Cardiac fibroblast (primary cell): ENCODE measurements at places on chromosomes 12 and 14.

- DNase-seq, result no peak
These were observed 494.5 kb downstream of the TMEM132D start for GRCh38 chr12:129409281-129409680.

DNA sequence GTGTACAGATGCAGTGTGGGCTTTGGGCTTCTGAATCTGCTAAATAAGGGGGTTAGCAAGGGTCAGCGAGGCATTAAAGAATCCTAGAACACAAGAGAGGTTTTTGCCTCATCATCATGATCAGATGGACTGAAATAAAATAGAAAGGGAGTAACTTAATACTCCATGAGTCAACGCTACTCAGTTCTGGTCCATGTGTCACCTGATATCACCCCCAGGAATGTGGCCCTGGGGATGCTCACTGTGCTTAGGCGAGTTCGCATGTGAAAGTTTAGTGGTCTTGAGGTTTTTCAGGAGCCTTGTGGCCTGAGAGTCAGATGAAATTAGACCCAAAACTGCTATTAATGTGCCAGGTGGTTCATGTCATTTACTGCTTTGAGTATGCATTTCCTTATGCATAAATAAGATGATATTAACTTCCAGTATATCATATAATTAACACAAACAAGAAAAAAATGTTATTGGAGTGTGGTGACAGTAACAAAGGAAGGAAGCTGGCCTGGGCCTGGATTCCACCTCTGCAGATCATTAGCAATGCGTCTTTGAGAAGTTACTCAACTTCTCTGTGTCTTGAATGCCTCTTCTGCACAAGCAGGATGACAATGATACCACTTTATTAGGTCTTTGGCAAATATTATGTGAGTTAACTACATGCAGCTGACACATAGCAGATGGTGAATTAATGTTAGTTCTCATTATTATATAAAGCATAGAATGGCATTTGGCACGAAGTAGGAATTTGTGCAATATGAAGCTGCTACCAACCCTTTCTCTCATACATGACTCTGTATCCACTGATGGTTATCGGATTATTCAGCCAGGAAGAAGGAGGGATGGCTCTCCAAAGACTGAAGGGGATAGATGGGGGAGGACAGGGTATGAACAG lies 1272.6 kb downstream of the AACS start:
- DNase-seq, result peak; percentile 77

DNA sequence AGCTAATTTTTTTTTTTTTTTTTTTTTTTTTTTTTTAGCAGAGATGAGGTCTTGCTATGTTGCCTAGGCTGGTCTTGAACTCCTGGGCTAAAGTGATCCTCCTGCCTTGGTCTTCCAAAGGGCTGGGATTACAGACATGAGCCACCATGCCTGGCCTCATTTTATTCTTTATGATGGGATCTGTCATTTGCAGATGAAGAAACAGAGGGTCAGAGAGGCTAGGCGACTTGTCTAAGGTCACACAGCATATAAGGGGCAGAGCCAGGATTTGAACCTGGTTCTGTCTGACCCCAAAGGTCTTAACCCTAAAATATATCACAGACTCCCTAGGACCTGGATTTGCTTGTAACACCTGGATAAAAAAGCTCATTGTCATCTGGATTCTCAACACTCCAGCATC lies 282.6 kb downstream of the KSR2 start:
- no peak for DNase-seq

GRCh38 chr12:122067966-122068365 lies 10.6 kb upstream of the MLXIP start:
- peak; percentile 65 for DNase-seq

- DNase-seq, result no peak
These were observed 14.2 kb upstream of the WDR20 start for GRCh38 chr14:102125546-102125945.

GRCh38 chr12:115268451-115268850 lies 584.5 kb upstream of the TBX3 start:
- DNase-seq, result no peak

DNA sequence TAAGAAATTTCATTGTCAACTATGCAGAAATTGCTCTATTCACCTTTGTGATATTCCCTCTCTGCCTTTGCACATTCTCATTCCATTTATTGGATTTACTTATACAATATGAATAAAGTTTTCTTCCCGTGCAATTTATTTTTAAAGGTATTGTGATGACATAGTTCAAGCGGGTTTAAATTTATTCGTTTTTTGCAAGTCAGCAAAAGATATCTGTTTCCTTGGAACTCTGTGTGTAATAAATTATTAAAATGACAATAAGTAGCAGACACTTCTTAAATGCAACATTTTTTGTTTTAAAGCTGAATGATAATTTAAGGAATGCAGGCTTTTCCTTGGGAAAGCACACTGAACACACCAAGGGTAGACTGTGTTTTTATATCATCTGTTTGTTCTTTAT lies 143.1 kb downstream of the SLC41A2 start:
- DNase-seq, result no peak
